C1 segment of cervical spinal cord (tissue), 14 donors: ENCODE measurements at places on chromosomes 7 and 10.

DNA sequence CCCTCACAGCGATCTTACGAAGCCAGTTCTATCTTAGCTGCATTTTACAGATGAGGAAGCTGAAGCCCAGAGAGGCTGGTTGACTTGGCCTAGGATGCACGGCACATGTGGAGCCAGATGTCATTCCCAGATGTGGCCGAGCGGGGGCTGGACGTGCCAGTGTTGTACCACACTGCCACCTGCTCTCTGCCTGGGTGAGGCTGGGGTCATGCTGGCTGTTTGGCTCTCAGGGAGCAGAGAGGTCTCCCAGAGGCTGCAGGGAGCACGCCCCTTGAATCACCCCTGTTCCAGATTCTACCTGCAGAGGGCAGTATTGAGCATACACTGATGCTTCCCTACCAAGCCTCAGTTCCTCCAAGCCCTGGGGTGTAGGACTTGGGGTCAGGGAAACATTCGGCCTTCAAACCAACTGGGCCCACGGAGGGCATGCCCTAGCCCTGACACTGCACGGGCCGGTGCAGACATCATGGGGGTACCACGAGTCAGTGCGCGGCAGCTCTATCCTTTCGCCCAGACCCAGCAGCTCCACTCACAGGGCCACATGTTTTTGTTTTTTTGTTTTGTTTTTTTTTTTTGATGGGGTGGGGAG lies 3.8 kb upstream of the GTF2IRD1 start:
- DNase-seq: peak; percentile 10

DNA sequence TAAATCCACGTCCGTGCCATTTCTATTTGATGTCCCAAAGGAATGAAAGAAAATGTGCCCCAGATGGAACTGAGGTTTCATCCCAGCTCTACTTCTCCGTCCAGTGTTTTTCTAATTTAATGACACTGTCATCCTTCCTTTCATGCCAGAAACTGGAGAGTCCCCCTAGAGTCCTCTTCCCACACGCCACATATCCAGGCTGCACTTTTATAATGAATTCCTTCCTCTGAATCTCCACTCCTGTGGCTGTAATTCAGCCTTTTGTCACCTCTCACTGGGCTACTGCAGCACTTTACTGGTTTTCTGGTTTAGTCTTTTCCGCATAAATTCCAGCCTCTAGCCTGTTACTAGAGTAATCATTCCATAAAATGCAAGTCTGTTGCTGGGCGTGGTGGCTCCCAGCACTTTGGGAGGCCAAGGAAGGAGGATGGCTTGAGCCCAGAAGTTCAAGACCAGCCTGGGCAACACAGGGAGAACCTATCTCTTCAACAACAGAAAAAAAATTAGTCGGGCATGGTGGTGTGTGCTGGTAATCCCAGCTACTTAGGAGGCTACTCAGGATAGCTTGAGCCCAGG lies 142.6 kb upstream of the RHEB start:
- DNase-seq: no peak

DNA sequence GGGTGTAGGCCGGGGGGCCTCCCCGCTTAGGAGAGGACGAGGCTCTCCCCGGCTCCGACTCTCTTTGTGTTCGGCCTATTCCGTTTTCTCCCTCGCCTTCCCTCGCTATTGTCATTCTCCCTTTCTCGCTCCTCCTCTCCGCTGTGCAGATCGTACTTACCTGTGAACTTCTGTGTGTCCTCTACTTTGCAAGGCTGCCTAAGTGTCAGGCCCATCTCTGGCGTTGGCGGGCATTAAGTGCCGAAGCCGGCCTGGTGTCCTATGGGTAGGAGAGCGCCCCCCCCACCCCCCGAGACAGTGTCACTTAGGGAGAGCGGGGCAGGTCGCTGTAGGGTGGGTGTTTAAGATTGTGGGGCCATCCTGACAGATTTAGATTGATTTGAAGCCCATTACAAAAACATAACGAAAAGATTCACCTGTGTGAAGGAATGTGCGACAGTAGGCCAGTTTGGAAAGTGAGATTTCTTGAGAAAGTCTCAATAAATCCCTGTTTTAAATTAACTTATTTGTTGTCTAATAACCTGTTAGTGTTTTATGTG lies 579 bp downstream of the RBM33 start:
- DNase-seq: peak; percentile 50

DNA sequence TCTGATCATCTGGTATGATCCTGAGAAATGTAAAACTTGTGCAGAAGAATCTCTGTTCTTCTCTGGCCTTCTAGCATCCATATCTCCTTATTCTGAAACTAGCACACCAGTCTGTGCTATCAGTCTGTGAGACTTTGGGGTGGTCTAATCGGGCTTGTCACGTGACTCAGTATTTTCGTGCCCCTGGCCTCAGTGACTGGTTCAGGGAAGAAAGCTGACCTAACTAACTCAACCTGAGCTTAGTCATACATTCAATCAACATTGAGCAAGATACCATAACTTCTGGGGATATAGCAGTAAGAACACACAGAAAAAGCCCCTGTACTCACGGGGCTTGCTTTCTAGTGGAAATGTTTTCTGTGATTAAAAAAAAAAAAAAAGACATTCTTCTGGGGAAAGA lies 109.3 kb downstream of the DKK1 start:
- no peak for DNase-seq

- no peak for DNase-seq
Observed at GRCh38 chr7:126398285-126398684, 854.5 kb downstream of the GRM8 start.

GRCh38 chr7:128164955-128165670 lies 76.0 kb upstream of the LEP start:
- DNase-seq: no peak

DNA sequence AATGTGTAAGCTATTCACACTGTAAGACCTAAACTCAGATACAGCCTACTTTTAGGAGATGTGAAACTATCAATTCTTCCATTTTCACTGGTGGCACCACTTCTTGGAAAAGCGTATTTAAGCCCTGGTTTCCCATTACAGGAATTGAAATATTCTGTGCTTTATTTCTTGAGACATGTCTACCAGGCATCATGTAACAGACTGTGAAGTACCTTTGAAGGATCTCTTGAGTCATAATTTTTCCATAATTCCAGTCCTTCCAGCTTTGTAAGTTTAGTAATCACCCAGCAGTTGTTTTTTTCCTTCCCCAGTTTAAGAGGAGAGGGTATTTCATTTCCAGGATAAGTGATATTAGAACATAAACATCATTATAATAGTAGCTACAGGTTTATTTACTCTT lies 186.0 kb upstream of the PRPS1L1 start:
- DNase-seq: no peak

DNA sequence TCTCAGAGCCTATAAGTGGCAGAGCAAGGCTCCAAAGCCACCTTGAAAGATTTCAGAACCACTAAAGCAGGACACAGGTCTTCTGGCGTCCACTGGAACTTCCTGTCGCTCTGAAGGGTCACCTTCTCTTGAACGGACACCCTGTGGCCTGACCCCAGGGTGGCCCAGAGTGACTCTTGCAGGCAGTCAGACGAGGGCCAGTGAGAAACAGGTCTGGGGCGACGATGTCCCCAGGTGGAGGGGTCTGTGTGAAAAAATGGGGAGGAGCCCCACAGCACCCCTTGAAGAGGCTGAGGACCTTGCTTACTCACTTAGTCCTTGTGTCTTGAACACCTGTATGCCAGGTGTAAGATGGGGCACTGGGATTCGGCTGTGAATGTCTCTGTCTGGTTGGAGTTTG lies 946 bp upstream of the RASGEF1A start:
- no peak for DNase-seq
